ENCODE measurements at places on chromosomes 2 and 18.
A peak's percentile ranks its signal among the peaks of the same experiment; 100 is the strongest.

- no peak for DNase-seq
Measured at GRCh38 chr2:159484532-159484931, 131.8 kb downstream of the BAZ2B start.

DNA sequence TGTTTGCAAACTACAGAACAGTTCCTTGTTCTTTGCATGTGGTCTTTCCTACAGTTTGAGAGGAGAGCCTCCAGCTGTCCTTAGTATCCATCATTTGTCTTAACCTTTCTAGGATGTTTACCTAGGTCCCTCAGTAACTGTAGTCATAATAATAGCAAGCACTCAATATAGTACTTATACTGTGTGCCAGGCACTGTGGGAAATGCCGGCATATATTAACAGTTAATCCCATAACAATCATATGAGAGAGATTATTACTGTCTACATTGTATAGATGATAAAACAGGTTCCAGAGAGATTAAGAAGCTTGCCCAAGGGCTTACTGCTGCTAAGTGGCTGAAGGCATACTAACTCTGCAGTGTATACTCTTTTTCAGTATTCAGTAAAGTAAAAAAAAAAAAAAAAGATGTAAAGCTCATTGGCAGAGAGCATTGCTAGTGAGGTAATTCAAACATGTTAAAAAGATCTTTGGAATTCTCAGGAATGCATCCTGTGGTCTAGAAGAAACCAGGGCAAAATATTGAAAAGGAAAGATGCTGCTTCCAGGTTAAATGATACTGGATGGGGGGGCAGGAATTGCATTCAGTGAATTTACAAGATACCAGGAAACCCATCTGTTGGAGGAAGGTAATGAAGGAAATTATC, 72.3 kb downstream of the SPTBN1 start:
- no peak for DNase-seq

- DNase-seq, result no peak
Measured at GRCh38 chr2:150557020-150557600, 69.6 kb upstream of the RND3 start.

GRCh38 chr2:104140361-104140760, 713.6 kb upstream of the POU3F3 start:
- no peak for DNase-seq

GRCh38 chr2:112682101-112682500, 36.4 kb downstream of the SLC20A1 start:
- no peak for DNase-seq

DNA sequence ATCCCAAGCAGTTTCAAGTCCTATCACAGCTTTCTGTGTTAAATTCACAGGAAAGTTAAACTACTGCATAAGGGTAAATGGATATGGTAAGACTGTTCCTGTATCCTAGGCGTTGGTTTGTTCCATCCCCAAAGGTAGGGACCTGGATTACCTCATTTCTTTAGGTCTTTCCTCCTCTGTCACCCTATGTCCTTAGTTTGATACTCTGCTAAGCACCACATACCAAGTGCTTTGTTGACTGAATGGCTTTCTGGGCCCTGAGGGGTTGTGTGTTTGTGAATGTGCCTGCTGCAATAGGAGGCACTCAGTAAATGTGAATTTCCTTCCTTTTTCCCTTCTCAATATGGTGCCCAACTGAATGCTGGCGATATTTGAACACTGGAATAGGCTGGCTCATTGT, 7.8 kb downstream of the NOSTRIN start:
- no peak for DNase-seq

DNA sequence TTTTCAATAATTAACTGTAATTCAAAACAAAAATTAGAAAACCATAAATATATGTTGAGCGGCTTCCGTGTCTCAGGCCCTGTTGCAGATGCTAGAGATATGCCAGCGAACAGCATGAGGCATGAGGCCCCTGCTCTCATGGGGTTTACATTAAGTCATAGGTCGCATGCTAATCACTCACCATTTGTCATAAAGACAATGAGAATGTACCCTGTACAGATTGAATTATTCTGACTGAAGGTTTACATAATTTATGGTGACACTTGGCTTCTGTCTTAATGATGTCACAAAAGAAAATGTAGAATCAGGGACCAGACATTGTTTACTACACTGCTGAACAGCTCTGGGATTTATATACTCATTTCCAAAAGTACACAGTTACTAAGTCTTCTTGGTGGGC, 5.9 kb upstream of the VAPA start:
- no peak for DNase-seq

GRCh38 chr18:22503803-22504202, 86.1 kb upstream of the CTAGE1 start:
- DNase-seq, result peak; percentile 95

GRCh38 chr2:236870370-236870769, 215.3 kb upstream of the COPS8 start:
- peak; percentile 16 for DNase-seq

GRCh38 chr2:43312755-43313641, 86.6 kb upstream of the ZFP36L2 start:
- DNase-seq, result no peak

- no peak for DNase-seq
Measured at GRCh38 chr2:32773448-32773808, 145.6 kb downstream of the TTC27 start.

GRCh38 chr2:175036582-175037018, 31.4 kb upstream of the CHN1 start:
- peak; percentile 36 for DNase-seq

DNA sequence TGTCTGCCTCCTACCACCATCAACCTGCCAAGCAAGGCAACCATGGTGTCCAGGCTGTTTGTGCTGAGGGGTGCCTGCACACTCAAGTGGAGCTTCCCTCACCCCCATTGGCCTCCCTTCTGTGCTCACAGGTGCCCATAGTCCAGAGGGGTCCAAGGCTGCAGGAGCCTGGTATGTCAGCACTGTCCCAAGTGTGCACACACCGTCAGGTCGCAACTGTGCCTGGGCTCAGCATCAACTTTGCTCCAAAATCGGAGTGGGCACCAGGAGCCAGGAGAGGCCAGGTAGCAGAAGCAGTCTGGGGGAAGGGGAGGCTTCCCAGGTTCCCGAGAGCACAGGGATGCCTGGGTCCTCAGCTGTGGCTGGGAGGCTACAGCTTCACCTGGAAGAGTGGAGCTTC, 1528.2 kb upstream of the SLC39A10 start:
- no peak for DNase-seq

DNA sequence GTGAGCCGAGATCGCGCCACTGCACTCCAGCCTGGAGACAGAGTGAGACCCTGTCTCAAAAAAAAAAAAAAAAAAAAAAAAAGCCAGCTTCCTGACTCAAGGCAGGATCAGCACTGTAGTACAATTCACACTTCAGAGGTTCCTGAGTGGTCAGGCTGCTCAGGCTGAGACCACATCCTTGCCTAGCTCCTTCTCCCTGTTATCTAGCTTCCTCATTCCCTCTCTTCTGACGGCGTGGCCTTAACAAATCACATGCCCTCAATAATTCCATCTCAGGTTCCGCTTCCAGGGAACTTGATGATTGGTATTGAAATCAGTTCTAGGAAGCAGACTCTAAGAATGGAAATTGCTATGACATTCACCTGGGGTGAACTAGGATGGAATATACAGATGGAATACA, 29.8 kb upstream of the KDM3A start:
- DNase-seq, result no peak

- no peak for DNase-seq
Measured at GRCh38 chr2:201233812-201234662, 26.3 kb upstream of the CASP8 start.

DNA sequence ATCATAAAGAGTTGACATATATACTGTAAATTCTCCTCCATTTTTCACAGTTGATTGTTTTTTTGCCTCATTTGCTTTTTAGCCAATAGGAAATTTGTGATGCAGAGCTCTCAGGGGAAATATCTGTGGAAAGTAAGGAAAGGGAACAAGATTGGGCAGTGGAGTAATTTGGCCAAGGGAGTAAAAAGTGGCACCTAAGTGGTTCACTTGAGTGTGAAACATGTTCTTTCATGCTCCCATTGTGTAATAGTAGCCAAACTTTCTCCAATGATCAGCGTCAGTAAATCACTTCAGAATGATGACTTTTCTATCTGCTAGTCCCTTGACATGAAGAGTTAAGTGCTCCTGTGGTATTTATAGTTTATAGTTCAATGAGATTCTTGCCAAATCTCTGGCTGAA, 141.9 kb upstream of the KCNJ3 start:
- no peak for DNase-seq

DNA sequence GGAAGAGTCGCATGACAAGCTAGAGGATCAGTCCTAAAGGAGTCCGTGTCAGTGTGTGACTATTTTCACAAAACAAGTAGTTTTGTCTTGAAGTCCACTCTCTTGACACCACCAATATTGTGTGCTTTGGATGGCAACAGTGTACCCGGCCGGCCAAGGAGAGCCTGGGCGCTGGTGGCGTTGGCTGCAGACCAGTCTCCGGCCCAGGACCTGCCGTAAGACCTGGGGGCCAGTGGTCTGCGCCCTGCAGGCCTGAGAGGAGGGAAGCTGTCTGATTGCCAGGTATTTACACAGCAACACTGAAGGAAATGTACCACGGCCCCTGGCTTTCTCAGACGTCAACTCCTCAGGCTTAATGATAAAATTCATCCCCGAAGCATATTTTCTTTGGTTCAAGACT, 472.4 kb upstream of the SALL3 start:
- no peak for DNase-seq

GRCh38 chr2:238916875-238917590, 69.1 kb downstream of the TWIST2 start:
- no peak for DNase-seq

- peak; percentile 42 for DNase-seq
Measured at GRCh38 chr18:45384137-45384961, 230.9 kb upstream of the SLC14A2 start.

- DNase-seq, result peak; percentile 71
Measured at GRCh38 chr2:54348646-54349045, 92.6 kb upstream of the TSPYL6 start.

- no peak for DNase-seq
Measured at GRCh38 chr2:60706021-60706420, 50.0 kb upstream of the PAPOLG start.

DNA sequence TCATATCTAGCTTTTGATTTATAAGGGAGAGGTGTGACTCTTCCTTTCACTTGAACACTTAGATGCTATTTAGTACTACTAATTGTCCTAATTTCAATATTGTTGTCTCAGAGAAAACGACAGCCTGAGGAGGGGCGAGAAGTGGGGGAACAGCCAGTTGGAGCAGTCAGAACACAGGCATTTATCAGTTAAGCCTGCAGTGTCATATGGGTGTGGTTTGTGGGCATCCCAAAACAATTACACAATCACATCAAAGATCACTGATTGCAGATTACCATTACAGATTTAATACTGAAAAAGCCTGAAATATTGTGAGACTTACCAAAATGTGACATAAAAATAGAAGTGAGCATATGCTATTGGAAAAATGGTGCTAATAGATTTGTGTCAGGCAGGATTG, 15.8 kb downstream of the TMEM131 start:
- no peak for DNase-seq

DNA sequence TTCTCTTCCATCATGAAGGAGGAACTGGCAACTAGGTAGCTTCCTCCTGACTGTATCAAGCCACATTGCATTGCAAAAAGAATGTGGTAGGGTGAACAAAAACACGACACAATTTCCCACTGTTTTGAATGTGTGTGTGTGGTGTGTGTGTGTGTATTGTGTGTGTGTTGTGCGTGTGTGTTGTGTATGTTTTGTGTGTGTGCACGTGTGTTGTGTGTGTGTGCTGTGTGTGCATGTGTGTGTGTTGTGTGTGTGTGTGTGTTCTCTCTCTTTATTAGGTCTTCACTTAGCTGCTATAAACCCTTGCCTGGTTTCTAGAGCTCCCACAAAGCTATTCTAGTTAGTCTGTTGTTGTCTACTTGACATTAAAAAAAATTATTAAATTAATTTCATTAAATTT, 550.0 kb upstream of the GYPC start:
- DNase-seq, result no peak

DNA sequence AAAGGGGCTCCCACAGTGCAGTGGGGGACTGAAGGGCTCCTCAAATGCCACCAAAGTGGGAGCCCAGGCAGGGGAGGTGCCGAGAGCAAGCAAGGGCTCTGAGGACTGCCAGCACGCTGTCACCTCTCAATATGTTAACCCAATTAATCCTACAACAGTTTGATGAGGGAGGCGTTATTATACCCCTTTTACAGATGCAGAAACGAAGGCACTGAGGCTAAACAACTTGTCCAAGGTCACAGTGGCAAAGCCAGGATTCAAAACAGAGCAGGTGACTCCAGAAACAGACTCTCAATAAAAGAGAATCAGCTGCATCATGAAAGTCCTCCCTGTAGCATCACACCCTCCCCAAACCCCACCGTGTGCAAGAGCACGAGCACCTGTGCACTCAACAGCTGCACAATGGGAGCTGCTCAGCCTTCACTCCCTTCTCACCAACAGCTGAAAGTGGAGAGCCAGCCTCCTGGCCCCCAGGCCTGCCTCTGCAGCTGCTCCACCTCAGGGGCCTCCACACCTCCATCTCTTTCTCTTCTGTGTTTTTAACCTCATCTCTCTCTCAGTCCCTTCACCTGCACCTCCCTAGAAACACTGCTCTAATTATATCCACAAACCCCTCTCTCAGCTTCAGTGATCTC, 8.1 kb downstream of the NPC1 start:
- DNase-seq, result no peak

- no peak for DNase-seq
Measured at GRCh38 chr2:218980735-218981389, 4.1 kb downstream of the FEV start.

GRCh38 chr18:36602071-36602470, 226.7 kb downstream of the TPGS2 start:
- no peak for DNase-seq

DNA sequence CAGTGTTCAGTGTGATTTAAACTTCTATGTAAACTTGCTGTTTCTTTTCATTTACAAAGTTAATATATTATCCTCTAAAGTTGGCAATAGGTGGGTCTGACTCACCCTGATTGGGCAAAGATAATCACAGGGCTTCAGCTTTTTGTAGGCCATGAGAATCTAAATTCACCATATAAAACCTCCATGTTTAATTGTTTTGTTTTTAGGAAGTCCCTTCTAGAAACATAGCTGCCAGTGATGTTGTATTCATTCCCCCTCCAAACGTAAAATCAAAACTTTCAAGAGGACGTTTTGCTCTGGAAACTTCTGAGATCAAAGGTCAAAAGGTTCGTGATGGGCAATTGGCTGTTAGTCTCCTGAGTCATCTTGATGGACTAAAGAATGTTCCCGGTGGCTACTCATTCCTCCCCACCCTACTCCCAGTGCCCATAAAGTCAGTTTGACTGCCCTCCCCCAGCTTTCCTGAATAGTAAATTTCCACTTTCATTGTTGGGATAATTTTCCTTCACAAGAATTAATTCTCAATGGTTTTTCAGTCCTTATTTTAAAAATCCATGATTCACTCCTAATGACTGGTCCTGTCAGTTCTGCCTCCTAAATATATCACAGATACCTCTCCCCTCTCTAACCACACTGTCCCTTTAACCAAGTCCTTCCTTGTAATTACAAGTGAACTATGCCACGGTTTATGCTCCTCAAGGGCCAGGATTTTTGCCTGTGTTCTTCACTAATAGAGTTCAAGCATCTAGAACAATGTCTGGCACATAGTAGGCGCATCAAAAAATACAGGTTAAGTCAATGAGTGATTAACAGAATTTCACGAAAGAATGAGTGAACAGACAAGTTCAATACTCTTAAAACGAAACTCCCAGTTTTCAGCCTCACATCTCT, 164.4 kb upstream of the VRK2 start:
- peak; percentile 30 for DNase-seq
